Astrocyte (in vitro differentiated cells and primary cell): ENCODE measurements at places on chromosomes 4 and X.

GRCh38 chr4:165507381-165507780 is 128.6 kb downstream of the CPE start:
- no peak for DNase-seq

DNA sequence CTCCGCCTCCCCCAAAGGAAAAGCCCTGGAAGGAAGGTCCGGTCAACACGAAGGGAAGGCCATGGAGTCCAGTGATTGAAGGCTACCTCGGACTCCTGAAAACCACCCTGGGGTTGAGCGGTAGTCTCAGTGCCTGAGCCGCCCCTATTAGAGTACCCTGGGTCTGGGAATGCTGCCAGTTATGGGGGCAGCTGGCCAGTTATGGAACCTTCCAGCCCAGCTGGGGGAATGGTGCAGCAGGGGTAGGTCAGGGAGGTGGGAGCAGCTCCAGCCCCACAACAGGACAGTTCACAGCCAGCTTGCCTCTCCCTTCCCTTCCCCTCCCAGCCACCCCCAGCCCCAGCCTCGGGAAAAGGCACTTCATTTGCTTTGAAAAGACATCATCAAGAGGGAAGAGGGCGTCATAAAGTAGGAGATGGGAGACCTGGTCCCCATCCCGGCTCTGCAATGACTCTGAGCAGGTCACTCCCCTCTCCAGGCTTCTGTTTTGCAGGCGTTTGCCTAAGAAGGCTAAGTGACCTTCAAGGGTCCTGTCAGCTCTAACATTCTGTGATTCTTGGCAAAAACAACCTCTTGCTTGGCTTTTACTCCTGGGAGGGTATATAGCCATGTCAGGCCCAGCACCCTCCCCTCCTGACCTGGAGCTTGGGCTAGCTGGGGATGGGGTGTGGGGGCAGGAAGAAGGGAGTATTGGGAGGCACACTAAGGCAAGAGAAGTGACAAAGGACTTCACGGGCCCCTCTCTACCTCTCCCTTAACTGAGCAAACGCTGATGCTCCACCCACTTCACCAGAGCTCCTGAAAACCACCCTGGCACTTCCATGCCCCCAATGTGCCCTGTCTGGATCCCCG is 8.0 kb downstream of the APLN start:
- no peak for DNase-seq

DNA sequence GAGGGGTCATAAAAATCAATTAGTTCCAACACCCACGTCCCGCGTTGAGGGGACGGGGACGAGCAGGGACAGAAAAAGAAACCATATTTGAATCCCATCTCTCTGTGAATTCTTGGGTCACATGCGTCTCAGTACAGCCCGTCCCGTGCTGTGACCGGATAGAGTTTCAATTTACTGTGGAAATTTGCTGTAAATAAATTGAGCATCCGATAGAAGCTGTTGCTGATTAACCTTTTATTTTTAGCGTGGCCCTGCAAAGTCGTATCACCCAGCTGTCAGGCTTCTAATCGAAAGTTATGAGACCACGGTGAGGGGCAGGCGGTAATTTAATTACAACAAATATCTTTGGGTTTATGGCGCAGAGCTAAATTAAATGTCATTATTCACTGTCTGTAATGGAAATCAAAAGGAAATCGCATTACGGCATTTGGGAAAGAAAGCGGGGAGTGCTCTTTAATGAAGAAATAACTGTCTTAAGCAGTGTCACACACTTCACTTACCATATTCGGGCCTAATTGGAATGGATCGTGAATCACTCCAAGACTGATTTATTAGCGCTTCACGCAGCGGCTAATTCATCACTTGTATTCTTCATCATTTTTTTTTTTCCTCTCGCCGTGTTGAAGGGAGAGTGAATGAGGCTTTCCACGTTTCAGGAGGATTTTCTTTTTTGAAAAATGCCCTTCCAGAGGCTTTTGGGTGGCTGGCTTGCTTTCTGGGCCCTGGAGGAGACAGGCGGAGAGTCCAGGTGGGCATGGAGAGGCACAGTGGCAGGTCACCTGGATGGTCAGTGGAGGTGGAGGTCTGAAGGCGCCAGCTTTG is 7.3 kb downstream of the SHOX start:
- no peak for DNase-seq

GRCh38 chr4:67201334-67201733 is 344.0 kb downstream of the CENPC start:
- no peak for DNase-seq

- DNase-seq: no peak
Measured at GRCh38 chrX:132853040-132853439, 105.4 kb downstream of the HS6ST2 start.

DNA sequence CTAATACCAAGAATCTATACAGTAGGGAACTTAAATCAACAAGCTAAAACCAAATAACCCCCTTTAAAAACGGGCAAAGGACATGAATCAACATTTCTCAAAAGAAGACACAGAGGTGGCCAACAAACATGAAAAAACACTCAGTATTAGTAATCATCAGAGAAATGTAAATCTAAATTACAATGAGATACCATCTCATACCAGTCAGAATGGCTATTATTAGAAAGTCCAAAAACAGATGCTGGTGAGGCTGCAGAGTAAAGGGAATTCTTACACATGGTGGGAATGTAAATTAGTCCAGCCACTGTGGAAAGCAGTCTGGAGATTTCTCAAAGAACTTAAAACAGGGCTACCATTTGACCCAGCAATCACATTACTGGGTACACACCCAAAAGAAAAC is 167.8 kb downstream of the PACRGL start:
- no peak for DNase-seq

DNA sequence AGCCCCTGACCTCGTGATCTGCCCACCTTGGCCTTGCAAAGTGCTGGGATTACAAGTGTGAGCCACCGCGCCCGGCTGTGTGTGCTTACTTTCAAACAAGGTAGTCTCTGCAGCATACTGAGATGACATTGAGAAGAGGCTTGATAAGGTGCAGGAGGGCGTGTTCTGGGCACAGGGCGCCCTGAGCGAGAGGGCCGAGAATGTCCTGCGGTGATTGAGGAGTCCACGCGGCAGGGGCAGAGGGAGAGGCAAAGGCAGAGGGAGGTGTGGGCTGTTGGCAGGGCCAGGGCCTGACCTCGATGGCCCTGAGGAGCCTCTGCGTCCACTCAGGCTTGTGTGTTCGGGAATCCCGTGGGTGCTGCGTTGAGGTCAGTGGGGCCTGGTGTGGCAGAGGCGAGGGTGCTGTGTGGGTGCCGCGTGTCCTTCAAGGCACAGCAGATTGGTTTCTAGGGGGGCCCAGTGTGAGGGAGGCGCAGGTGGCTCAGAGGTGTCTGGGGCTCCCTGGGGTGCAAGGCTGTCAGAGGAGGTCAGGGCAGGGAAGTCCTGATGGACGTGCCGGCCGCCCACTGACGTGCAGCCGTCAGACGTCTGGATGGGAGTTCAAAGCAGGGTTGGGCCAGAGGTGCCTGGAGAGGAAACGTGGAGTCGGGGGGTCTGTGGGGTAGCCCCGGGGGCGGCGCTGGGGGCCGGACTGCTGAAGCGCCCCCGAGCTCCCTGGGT is 12.1 kb downstream of the PCGF3 start:
- DNase-seq: no peak

DNA sequence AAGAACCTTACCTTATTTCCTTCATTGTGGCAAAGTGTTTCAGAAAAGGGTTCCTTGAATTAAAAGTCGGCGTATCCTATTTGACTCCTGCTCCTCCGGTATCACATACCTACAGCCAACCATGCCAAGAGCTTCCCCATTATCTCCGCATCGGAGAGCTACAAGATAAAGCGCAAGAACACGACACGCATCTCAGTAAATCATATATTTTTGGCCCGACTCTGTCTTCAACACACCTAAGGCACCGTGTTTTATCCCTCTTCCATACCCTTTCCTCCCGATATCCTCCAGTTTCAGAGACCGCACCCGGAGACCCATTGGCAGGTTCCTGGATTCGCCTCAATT is 497 bp upstream of the THAP9 start:
- no peak for DNase-seq

DNA sequence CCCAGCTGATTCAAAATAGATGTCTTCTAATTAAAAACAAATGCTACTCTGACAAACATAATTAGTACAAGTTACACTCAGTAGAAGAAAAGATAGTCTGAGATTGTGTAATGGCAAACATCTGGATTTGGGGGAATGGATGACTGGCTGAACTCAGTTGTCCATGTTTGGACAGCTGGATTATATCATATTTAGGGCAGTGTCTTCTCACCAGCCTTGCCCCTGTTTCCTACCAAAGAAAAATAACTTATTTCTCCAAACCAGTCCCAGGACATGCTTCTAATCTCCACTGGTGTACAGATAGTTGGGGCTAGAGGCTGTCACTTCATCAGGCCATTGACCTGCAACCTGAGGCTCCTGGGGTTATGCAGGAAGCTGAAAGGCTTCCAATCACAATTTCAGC is 237.3 kb downstream of the USP46 start:
- DNase-seq: no peak

- no peak for DNase-seq
Measured at GRCh38 chr4:41384992-41385391, 128.3 kb downstream of the UCHL1 start.

DNA sequence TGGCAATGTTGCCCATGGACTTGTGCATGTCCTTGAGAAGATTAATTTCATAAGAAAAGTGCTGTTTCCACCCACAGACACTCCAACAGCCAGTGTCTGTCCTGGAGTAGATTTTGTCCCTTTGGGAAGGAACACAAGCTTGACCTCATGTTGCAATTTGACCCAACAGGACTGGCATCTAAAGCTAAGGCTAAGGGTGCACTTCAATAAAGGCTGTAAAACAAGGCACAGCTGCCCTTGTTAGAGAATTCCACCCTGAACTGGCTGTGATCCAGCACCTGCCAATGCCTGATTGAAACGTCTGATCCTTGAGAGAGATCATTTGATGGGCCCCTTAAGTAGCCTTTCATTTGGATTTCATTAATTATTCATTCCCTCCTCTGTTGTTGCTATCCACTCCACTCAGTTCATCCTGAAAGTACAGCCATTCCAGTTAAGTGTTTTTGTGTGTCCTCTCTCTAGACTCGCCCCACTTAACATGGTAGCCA is 56.2 kb downstream of the CD99L2 start:
- DNase-seq: no peak

- DNase-seq: peak; percentile 93
Measured at GRCh38 chr4:38371391-38371851, 292.6 kb upstream of the KLF3 start.

DNA sequence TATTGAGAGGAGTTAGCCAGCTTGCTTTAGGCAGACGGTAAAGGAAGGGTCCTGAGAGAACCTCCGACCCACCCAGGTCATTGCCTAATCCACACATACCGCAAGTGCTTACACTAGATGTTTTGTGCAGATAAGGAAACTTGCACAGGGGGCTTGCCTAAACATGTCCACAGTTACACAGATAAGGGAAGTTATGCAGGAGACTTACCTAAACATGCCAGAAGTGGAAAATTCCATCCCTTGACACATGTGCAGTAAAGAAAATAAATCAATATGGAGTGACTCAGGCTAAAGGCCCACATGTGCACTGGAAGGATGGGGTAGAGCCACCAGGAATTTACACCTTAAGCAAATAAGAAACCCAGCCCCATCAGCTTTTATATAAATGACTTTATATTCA is 232.8 kb upstream of the HDX start:
- no peak for DNase-seq

DNA sequence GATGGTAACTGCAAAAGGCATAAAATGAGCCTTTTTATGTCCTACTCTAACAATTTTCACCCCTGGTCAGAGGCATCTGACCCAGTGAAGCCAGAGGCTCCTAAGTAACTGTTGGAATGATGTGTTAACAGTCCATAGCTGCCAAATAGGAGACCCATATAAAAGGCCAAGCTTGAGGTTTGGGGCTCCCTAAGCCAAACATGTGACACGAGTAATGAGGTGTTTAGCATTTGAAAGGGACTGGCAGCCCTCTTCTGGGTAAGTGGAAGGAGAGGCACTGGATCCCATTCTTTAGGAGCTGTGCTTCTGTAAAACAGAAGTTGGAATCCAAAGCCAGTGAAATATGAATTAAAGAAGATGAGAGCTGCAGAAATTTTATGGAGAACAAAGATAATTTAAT is 100.6 kb upstream of the PNPLA4 start:
- DNase-seq: no peak

DNA sequence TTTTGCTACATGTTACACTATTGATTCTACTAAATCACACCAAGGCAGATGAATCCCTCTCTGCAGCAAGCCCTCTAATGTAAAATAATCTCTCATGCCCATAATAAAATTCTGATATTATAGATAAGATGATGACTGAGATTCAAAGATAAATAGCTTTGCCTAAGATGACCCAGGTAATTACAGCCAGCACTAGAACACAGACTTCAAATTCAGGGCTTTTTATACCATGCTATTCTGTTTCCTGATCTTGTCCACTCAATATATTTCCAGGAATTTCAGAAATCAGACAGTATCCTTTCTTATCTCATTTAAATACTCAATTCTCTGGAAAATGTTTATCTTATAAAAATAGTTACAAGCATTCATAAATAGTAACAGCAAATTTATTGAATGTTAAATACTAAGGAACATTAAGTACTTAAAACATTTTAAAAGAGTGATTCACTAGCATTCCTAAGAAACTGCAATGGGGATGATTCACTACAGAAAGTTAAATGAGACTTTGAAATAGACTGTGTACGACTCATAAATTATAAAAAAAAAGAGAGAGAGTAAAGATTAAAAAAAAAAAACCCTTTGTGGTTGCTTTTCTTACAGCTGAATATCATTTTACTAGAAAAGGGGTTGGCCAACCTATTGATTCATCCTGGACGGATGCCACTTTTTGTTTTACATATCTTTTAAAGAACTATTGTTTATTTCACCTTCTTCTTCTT is 45.8 kb upstream of the IL21 start:
- DNase-seq: peak; percentile 96

- DNase-seq: no peak
Measured at GRCh38 chr4:88859191-88859812, 161.7 kb upstream of the NAP1L5 start.

DNA sequence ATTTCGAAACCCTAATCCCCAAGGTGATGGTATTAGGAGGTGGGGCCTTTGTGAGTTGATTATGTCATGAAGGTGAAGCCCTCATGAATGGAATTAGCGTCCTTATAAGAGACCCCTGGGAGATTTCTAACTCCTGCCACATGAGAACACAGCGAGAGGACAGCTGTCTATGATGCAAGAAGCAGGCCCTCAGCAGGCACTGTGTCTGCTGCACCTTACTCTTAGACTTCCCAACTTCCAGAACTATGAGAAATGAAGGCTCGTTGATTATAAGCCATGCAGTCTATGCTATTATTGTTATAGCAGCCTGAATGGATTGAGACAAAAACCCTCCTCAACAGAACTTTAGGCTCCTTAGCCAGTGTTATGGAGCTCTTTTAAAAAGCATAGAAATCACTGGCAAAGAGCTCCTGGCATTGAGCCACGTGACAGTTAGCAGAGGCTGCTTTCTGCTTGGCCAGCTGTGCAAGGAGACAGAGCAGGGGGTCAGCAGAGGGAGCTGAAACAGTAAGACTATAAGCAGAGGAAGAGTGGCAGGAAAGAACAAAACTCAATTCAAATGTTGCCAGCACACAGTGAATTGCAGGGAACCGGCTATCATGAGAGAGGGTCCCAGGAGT is 219.2 kb upstream of the FAT1 start:
- DNase-seq: no peak

DNA sequence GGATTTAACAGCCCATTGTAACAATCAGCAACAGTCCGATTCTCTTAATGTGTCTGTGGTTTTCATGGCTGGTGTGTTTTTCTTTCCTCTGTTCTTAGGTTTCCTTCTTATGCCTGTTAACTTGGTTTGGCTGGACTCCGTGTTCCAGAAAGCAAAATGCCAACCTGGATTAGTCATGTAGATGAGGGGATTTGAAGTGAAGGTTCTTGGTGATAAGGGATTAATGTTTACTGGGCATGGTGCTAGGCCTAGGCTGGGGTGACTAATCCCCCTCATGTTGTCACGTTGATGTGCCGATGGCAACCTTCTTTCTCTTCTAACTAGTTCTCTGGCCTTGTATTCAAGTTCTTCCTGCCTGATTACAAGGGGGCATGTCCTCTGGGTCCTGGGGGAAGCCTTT is 85.9 kb downstream of the REPS2 start:
- DNase-seq: peak; percentile 97
